ENCODE measurements at places on chromosomes 2 and 18.
A peak's percentile ranks its signal among the peaks of the same experiment; 100 is the strongest.

GRCh38 chr2:43020990-43021669 is 205.3 kb downstream of the ZFP36L2 start:
- DNase-seq, result no peak

- DNase-seq, result no peak
These were observed 694.9 kb upstream of the KLHL29 start for GRCh38 chr2:22690096-22690495.

GRCh38 chr18:23585007-23585871 is 1.1 kb downstream of the NPC1 start:
- DNase-seq, result no peak

DNA sequence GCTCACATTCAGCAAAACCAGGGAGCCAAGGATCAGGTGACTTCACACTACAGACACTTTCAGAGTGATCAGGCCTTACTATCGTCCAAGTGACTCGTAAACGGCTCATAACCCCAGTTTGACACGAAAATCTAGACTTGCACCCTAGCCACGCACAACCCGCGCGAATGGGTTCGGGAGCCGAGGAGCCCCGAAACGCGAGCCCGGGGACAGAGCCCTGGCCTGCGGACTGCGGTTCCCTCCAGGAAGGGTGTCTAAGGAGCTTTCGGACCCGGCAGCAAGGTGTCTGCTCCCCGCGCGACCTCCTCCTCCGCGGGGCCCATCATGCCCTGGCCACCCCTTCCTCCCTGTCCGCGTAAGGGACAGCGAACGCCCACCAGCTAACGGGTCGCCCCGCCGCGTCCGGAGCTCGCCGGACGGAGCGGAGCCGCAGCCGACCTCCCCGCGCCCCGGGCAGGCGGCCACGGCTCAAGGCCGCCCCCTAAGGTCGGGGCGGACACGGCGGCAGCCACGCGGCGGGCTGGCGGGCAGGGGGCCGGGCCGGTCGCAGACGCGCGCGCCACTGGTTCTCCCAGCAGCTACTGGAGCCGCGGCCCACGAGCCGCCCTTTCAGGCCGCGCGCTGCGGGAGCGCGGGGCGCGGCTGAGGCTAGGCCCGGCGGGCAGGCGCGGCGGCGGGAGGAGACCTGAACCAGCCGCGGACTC is 575 bp downstream of the ATL2 start:
- peak; percentile 83 for DNase-seq

Measured in type B pancreatic cell (in vitro differentiated cells).